Stimulated activated naive CD4-positive, alpha-beta T cell treated with Interleukin-2 at 50 U/mL for 16 hours (primary cell): ENCODE measurements at places on chromosomes 1 and 21.

GRCh38 chr1:232754930-232755329 lies 50.3 kb upstream of the MAP10 start:
- no peak for DNase-seq

GRCh38 chr1:110243146-110243545 lies 33.0 kb downstream of the KCNC4 start:
- DNase-seq = no peak

- DNase-seq = no peak
Observed at GRCh38 chr1:92136341-92136740, 56.2 kb downstream of the BTBD8 start.

DNA sequence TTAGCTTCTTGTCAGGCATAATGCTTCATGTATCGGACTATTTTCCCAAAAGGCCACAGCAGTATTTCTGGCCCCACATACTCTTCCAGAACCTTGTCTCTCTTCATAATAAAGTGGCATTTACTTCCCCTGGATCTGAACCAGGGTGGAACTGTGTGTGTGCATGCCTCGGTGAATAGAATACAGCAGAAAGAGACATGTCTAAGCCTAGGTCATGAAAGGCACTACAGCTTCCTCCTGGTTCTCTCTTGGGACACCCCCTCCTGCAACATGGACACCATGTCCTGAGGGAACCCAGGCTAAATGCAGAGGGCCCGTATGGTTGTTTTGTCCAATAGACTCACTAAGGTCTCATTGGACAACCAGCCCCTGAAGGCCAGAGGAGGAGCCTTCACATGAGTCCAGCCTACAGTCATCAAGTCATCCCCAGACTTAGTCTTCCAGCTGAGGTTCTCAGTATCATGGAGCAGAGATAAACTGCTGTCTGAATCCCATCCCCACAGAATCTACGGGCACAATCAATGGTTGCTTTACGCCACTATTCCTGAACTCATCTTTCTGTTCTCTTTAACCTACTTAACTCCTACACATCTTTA lies 35.0 kb downstream of the USP24 start:
- DNase-seq = no peak

- DNase-seq = no peak
Observed at GRCh38 chr1:155478270-155478852, 84.2 kb downstream of the ASH1L start.

DNA sequence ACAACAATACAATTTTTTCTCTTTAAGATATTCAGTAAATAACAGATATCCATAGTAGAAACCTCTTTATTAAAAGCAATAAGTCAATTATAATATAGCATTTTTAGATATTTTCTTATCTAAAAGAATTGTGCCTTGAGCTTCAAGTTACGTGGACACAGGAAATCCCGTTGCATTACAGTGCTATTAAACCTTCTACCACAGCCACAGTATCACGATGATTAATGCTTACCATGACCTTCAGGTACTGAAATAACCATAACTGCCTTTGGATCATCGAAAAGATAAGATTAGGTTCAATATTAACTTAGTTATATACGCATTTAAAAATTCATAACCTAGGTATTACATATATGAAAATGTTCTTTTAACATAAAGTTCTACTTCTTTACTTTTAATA lies 17.9 kb downstream of the B3GALNT2 start:
- DNase-seq = no peak

- DNase-seq = no peak
Observed at GRCh38 chr1:195053478-195053877, 1554.8 kb downstream of the KCNT2 start.
